Ovary (tissue), 10 donors: ENCODE measurements at places on chromosomes 11 and 22.
A peak's percentile ranks its signal among the peaks of the same experiment; 100 is the strongest.

GRCh38 chr11:9739123-9739900 is 75.4 kb downstream of the SWAP70 start:
- DNase-seq, result no peak

GRCh38 chr22:46079861-46080821 is 70.2 kb upstream of the PPARA start:
- DNase-seq, result peak; percentile 67

DNA sequence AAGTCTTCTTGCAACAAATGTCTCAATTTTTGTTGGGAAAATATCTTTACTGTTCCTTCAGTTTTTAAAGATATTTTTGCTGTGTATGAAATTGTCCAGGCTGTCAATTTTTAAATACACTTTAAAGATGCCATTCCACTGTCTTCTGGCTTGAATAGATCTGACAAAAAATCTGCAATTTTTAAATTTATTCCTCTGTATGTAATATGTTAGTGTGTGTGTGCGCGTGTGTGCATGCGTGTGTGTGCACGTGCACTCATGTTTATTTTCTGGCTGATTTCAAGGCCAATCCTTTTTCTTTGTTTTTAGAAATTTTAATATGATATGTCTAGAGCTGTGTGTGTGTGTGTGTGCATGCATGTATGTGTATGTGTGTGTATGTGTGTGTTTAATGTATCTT is 263.2 kb upstream of the SESN3 start:
- DNase-seq, result no peak

DNA sequence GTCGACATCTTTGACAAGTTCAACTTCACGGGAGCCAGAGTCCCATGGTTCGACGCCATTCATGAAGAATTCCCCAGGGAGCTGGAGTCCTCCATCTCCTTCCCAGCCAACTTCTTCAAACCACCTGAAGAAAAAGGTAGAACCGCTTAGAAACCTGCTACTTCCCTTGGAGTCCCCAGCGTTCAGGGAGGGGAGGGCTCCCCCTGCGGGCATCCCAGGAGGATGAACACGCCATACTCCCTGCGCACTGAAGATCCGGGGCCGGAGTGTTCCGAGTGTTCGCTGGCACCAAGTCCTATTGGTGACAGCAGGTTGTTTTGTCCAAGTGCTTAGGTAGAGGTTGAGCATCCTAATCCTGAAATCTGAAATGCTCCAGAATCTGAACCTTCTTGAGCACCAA is 51.7 kb upstream of the PRODH start:
- DNase-seq, result no peak

DNA sequence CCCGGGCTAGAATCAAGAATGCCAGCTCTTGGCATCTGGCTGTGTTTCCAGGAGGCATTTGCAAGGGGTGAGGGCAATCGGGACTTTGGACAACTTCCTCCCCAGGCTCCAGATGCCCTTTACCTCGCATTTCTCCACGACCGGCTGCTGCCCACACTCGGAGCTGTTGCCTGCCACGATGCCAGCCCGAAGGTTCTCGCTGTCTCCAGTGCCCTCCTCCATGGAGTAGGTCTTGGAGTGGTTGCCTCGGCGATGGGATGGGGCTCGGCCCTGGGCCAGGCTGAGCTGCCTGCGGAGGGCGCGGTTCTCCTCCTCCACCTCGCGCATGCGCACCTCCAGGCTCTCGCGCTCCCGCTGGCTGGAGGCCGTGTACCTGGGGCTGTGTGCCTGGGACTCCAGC is 270.0 kb downstream of the LARGE1 start:
- no peak for DNase-seq

GRCh38 chr22:36155702-36156101 is 4.9 kb downstream of the APOL3 start:
- DNase-seq, result peak; percentile 78

DNA sequence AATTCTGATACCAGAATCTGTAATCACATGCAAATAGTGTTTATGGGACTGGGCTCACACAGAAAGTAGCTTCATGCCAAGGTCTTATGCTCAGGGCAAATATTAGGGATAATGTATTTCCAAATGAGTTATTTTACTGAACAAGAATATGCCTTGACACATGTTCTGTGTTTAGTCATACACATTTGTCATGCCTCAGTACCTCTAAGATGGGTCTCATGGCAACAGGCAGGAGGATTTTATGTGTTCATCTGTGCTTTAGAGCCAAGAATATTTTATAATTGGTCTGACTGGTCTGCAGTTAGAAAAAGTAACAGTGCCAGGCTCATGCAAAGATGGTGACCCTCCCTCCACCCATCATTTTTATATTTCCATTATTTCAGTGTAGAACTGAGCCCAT is 49.1 kb downstream of the JAM3 start:
- no peak for DNase-seq

DNA sequence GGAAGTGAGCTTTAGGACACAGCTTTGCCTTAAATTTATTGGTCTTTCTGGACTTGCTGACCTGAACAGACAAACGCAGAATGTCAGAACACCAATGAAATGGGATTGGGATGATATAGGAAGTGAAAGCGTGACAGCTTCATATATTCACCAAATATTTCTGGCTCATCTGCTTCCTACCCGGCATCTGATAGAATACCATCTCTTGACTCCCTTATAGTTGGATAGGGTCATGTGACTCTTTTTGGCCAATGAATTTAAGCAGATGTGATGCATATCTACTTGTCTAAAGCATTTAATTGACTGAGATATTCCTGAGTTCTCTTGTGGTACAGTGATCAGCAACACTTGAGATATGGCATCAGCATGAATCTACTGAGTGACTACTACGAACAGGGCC is 2.5 kb upstream of the CAPRIN1 start:
- DNase-seq, result no peak

GRCh38 chr11:34603129-34604001 is 17.5 kb upstream of the EHF start:
- no peak for DNase-seq

DNA sequence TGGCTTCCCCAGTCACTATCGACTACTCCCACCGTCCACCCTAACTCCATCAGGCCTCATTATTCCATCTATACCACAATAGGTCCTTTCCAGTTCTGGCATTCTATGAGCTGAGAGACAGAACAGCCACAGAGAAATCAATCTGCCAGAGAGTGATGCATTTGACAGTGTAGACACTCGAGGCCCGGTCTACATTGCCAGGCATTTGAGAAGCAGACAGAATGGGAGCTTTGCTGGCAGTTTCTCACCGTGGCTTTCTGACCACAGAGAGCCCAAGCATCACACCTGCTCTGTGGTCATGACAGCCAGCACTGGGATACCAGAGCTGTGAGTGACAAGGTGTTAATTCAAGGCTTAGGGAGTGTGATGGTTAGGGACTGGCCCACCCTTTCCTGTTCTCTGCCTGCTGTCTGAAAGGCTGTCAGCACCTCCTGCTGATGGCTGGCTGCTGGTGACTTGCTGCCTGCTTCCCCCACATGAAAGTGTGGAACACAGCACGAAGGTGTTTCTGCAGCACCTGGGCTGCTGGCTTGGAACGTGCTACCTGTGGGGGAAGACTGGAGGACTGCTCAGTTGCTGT is 137.8 kb downstream of the KIRREL3 start:
- DNase-seq, result no peak

- no peak for DNase-seq
Observed at GRCh38 chr22:50544078-50544745, 1.5 kb upstream of the KLHDC7B start.

DNA sequence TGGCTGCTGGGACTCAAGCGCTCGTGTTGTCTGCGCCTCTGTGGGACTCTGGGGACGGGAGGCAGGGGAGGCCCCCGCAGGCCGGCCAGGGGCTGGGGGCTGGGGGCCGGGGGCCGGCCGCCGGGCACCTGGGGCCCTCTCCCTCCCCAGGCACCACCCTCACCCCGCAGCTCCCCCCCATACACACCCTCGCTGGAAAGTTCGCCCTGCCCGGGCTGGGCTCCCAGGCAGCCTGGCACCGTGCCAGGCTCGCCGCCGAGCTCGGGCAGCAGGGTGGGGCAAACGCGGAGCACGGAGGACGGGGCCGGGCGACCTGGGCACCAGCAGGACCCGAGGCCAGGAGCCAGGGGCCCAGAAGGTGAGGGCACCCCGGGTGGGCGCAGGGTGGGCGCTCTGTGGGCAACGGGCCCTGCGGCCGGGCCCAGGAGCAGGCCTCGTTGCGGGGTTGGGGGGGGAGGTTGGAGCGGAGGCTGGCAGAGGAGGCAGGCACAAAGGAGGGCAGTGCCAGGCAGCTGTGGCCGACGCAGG is 76.7 kb upstream of the WNT7B start:
- DNase-seq, result peak; percentile 86

DNA sequence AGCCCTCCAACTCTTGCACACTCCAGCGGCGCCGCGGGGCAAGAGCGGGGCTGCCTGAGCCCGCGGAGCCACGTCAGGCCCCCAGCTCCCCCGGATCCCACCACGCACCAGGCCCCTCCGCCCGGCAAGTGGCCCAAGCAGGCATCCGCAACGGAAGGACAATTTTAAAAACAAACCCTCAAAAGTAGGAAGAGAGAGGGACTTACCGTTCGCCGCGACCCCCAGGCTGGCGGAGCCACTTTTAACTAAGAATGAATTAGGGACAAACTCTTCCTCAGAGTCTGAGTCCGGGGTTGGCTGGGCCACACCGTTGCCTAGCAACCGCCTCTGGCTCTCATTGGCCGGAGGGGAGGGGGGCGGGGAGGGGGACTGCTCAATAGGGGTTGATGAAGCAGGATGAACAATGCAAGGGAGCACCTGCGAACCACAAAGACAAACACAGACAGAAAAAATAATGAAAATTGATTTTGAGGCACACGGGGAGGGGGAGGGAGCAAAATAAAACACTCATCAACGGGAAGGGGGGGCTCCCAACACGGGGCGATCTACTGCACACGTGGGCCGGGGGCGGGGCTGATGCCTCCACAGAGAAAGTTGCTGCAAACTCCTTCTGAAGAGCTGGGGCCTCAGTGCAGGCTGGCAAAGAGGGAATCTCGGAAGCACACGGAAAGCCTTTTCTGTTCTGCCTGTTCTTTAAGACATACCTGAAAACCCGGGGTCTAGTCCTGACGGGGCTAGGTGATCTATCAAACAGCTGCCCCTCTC is 387.5 kb upstream of the NARS2 start:
- no peak for DNase-seq

- no peak for DNase-seq
Observed at GRCh38 chr22:40006641-40007040, 11.9 kb downstream of the FAM83F start.

DNA sequence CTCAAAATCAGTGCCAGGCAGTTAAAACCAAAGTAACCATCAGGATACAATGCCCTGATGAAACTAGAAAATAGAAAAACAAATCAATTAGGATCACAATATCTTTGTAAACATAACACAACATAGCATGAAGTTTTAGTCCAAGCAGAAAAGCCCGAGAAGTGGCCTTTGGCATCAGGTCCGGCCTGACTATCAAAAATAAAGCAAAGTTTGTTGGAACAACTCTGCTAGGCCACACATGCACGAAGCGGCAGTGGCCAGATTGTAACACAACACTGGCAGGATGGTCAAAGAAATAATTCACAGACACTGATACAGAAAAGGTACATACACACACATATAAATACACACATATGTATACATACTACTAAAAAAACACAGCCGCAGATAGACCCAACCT is 26.9 kb downstream of the CDON start:
- DNase-seq, result no peak

- no peak for DNase-seq
Observed at GRCh38 chr22:21972293-21972779, 10.3 kb downstream of the TOP3B start.

- DNase-seq, result no peak
Observed at GRCh38 chr11:57630171-57630570, 19.5 kb downstream of the YPEL4 start.

- no peak for DNase-seq
Observed at GRCh38 chr11:76695133-76695532, 24.6 kb upstream of the LRRC32 start.

GRCh38 chr22:19916941-19917340 is 24.6 kb upstream of the COMT start:
- no peak for DNase-seq

DNA sequence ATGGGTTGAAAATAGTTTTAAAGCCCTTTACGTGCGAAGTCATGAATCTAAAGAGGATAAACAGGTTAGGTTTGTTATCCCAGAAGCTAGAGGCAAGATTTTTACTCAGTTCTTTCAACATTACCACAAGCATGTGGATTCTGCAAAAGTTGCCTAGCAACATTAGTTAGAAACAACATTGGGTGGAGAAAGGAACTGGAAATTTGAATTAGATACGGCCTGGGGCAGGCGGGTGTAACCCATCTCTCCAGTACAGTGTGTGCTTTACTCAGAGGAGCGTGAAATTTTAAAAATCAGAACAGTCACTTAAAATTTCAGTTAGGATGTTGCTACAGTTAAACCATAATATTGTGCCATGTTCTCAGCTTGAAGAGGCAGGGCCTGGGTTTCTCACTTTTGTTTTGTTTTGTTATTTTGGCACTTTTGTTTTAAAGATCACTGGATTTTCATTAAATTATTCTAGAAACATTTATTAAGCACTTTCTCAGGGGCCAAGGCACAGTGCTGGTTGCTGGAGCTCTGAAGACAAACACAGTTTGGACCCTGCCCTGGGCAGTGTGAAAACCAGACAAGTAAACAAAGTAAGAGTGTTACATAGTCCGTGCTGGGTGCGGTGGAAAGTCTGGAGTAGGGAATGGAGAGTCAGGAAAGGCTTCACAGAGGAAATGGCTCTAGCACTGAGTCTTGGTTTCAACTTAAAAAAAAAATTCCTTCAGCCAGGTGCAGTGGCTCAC is 4.4 kb upstream of the WEE1 start:
- peak; percentile 56 for DNase-seq

GRCh38 chr22:22182218-22182989 is 62.2 kb upstream of the VPREB1 start:
- no peak for DNase-seq

DNA sequence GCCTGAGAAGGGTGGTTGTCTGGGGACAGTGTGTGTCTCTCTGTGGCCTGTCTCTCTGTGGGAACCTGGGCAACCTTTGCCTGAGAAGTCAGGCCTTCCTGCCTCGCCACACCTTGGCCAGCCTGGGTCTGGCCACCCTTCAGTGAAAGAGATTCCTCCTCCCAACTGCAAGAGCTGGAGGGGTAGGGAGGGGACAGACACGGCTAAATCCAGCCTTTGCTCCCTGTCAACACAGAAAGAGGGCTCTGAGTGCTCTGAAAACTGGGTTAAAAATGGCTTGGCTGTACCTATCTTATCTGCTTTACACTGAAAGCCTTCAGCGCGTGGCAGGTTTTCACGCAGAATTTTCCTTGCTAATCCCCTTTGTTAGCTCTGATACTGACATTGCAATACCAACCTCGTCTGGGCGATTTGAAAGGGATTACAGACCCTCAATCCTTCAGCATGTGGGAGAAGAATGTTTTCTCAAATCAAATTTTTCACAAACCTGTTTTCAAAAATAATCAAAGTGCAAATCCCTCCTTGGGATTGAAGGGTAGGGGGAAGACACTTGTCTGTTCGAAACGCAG is 163.7 kb downstream of the DSCAML1 start:
- no peak for DNase-seq
